Esophagus squamous epithelium (tissue), 5 donors: ENCODE measurements at places on chromosomes 12 and 14. TPM values are rescaled to one million over a fixed set of nuclear protein-coding genes. Genes with fewer than 3 reads are reported as not detected.

Gene TAC3
- total RNA-seq, result not detected

Gene TMTC2
- total RNA-seq, result 27.0 TPM

Gene CGRRF1
- 9.8 TPM for total RNA-seq

Gene ARHGEF25
- 0.76 TPM for total RNA-seq

Gene SERPINA9
- not detected for total RNA-seq

Gene HOXC11
- not detected for total RNA-seq

Gene ADAM20
- total RNA-seq, result 1.1 TPM

Gene GUCY2C
- total RNA-seq, result not detected
